ENCODE measurements at places on chromosomes 12 and 14.

DNA sequence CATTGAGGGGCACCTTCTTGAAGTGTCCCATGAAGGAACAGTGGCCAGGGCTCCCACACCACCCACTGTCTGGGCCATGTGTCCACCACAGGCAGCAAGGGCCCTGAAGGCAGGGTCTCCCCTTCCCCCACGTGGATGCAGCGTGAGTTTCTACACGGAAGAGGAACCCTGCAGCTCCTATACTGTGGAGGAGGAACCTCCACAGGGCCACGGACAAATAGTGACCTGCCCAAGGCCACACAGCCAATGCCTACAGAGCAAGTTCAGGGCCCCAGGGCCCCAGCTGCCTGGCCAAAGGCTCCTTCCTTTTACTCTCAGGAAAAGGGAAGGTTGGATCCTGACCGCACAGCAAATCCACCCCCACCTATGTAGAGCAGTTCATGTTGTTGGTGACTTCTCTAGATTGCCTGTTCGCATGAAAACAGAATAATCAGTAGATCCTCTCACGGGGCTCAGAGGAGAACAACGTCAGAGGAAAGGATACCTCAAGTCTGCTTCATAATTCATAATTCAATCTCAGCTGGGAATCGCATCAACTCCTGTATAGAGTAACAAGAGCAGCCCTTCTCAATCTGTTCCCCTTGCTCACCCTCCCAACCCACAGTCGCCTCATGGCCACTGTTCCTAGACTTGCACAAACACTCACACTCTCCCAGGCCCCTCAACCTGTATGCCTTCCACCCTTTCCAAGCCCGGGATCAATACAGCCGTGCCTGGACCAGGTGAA lies 11.1 kb upstream of the KRT73 start:
- no peak for DNase-seq

DNA sequence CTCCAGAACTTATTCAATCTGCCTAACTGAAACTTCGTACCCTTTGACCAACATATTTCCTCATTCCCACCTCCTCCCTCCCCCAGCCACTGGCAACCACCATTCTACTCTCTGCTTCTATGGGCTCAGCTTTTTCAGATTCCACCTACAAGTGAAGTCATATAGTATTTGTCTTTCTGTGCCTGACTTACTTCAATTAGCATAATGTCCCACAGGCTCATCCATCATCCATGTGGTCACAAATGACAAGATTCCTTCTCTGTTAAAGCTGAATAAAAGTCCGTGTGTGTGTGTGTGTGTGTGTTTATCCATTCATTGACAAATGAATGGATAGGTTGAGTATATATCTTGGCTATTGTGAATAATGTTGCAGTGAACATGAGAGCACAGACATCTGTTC lies 1.3 kb upstream of the C14orf39 start:
- DNase-seq: no peak

DNA sequence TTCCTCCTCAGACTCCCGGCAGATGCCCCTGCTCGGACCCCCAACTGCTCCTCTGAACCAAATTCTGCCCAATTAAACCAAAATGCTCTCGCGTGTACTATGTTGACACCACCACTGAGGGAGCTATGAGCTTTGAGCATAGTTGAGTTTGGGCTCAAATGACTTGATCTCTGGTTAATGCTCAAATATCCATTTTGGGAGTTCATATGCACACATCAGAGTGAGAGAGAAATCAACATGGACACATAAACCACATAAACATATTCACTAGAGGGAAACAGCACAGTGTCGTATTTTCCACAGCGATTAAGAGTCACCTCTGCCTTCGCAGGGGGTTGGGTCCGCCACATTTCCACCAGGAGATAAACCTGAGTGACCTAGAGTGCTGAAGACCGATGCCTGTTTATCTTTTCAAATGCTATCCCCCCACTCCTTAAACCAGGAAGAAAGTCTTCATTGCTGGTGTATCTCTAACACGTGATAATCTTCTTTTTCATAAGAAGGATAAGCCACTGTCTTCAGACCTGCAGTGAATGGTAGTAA lies 59.4 kb upstream of the FOXN3 start:
- DNase-seq: no peak

GRCh38 chr12:43118234-43118633 lies 433.8 kb downstream of the ADAMTS20 start:
- DNase-seq: no peak

DNA sequence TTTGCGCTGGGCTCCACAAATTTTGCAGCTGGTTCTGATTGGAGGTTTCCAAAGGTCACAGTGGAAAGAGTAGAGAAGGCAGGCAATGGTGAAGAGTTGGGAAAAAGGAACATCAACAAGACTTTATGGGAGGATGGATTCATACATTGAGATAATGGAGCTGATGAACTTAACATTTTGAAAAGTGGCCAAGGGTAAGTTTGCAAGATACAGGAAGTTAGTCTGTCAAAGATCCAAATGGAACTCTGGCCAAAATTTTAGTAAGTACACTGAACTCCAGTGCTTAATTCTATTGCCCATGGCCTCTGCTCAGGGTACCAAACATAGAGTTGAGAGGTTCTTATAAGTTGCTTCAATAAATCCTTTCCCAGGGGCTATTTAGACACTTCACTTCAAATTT lies 15.6 kb downstream of the CCER1 start:
- DNase-seq: no peak

DNA sequence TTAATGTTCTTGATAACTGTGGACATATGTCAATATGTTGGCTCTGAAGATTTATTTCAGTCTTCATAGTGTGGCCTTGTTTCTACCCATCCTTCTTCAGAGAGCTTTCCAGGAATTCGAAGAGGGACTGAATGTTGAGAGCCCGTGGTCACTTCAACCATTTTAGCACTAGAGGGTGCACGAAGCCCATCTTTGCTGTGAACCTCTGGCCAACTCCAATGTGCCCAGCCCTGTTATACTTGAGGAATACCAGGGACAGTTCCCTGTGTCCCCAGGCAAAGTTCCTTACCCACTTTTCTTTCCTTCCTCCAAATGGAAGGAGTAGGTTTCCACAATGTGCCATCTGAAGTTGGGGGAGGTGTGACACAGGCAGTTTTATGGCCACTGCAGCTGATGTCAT lies 603.5 kb downstream of the RPL10L start:
- DNase-seq: no peak

GRCh38 chr14:91339671-91340369 lies 77.8 kb downstream of the CCDC88C start:
- no peak for DNase-seq

GRCh38 chr12:116714175-116714574 lies 23.7 kb downstream of the SPRING1 start:
- no peak for DNase-seq

GRCh38 chr14:100295376-100296105 lies 10.7 kb downstream of the SLC25A29 start:
- no peak for DNase-seq

DNA sequence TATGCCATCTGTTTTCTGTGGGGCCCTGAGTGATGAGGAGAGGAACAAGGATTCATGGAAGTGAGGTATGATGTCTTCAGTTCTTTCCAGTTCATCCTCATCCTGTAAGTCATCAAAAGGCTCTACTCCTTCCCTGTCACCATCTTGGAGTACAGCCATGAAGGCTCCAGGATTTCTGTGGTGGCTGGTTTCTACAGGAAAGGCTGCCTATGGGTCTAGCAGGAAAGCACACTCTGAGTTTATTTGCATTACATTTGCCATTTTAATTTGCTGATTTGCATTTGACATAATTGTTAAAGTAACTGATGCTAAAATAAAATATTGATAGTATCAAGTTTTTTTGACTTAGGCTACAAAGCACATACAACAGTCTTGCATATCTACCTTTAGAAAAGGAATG lies 11.2 kb downstream of the TTC6 start:
- no peak for DNase-seq

DNA sequence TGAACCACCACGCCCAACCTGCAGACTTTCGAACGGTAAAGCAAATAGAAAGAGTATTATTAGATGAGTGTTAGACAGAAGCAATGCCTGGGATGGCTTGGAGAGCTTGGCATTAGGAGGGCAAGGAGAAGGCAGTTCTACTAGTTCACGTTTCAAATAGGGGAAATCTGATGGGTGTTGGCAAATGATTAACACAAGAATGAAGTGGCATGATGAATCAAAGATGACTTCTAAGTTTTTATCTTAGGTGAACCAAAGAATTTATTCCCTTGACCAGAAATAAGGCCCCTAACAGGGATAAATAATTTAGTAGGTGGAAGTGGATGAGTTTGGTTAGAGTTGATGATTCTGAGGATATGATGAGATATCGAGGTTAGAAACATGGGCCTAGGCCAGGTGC lies 38.5 kb downstream of the DRAM1 start:
- DNase-seq: no peak

- no peak for DNase-seq
These were observed at the start of gene TMEM179 for GRCh38 chr14:104604458-104605449. TSS of gene TMEM179 (minus strand) at chr14:104604772. CDS start at chr14:104604741, 31 bp downstream.

DNA sequence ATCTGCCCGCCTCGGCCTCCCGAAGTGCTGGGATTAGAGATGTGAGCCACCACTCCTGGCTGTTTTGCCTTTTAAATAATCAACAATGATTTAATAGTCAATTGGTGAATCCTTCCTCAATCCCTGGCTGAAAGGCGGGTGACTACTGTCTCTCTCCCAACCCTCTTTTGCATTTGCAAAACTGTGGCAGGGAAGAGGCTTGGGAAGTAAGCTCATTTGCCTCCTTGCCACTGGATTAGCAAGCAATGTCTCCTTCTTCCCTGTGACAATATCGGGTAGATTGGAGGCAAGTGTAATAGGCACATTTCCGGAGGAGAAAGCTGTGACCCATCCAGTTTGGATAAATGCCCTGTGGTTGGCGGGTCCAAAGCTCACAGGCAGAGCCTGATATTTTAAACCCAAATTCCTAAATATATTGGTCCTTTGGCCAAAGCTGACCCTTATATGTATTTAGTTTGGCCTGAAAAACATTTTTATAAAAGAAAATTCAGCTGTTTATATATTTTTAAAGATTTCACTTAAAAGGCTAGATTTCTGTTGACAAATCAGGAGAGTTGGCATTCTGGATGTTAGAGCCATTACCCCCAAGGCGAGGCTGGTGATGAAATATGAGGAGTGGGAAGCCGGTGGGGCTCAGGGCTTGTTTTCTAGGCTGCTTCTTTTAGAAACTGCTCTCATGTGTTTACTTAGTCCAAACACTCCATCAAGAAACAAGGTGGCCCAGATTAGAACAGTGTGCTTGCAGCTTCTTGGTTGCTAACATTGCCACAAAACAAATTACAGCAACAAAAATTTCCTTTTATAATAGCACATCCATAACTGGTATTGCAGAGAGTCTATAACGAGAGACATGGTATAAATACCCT lies 646.9 kb upstream of the TMEM132C start:
- DNase-seq: no peak

Measured in GOT3 (cell line).